ENCODE measurements at places on chromosomes 5 and 9.

DNA sequence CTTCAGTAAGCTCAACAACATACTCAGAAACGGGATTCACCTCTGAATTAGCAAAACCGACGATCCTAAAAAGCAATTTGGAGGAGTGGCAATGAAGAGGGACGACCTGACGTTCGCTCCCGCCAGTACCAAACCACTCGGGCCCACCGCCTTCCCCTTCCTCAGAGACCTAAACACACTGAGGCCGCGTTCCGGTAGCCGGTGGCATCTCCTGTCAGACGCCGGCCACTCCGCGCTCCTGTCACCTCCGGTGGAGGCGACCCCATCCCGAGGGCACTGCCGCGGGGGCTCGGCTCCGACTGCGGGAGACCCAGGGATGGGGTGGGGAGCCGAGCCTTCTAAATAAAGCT is 617 bp downstream of the PPP6C start:
- DNase-seq, result peak; percentile 49

DNA sequence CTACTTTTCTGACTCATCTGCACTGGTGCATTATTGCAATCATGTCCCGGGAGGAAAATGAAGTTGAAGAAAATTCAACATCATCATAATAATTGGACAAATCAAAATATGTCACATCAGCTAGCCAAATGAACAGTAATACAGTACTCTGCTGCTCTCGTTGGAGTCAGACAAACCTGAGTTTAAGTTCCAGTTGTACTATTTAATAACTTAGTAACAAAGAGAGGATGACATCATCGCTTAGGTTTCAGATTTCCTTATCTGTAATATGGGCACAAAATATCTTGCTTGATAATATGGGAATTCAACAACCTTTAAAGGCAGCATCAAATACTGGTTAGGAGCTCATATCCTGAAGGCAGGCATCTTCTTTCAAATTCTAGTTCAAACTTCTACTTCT is 1248.9 kb upstream of the ACO1 start:
- DNase-seq, result no peak

DNA sequence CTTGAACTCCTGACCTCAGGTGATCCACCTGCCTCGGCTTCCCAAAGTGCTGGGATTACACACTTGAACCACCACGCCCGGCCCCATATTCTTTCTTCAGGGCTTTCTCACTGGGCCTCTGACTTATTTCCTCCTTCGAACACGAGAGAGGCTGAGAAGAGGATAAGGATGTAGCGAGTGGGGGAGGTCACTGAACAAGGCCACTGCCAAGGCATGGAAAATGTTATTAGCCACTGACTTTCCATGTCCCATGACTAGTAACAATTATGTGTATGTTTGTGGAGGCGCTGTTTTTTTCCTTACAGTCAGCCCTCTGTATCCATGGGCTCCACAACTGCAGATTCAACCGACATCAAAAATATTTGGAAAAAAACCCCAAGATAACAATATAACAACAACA is 12.3 kb upstream of the FCHSD1 start:
- no peak for DNase-seq

GRCh38 chr5:151483176-151483575 is 35.8 kb downstream of the SLC36A1 start:
- DNase-seq, result peak; percentile 58

GRCh38 chr5:119177226-119177625 is 106.3 kb downstream of the DMXL1 start:
- no peak for DNase-seq

- DNase-seq, result no peak
Measured at GRCh38 chr5:151591144-151591819, at the start of gene FAT2. Gene FAT2, minus strand, starts transcription at chr5:151591331. Its CDS starts 22,400 bp downstream, at chr5:151568931.

DNA sequence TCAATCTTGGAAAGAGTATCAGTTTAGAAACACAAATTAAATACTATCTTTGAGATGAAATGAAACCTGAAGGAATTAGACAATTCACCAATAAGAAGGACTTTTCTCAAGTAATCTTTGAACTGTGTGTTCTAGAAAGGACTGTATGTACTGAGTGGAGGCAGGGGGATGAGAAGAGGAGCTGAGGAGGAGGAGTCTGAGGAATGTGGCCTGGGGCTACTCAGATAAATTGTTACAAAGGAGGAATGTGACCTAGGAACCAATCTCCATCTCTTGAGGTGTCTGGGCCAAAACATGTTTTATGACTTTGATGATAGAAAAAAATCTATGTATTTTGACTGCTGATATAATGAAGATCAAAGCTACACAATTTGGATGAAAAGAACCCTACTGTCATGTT is 124.3 kb upstream of the ANKRD55 start:
- no peak for DNase-seq

GRCh38 chr5:95870105-95870672 is 47.7 kb upstream of the GLRX start:
- DNase-seq, result peak; percentile 66

GRCh38 chr5:148740966-148741742 is 85.3 kb upstream of the ADRB2 start:
- DNase-seq, result peak; percentile 65

- peak; percentile 98 for DNase-seq
Measured at GRCh38 chr5:59133764-59134261, 550.9 kb downstream of the RAB3C start.

DNA sequence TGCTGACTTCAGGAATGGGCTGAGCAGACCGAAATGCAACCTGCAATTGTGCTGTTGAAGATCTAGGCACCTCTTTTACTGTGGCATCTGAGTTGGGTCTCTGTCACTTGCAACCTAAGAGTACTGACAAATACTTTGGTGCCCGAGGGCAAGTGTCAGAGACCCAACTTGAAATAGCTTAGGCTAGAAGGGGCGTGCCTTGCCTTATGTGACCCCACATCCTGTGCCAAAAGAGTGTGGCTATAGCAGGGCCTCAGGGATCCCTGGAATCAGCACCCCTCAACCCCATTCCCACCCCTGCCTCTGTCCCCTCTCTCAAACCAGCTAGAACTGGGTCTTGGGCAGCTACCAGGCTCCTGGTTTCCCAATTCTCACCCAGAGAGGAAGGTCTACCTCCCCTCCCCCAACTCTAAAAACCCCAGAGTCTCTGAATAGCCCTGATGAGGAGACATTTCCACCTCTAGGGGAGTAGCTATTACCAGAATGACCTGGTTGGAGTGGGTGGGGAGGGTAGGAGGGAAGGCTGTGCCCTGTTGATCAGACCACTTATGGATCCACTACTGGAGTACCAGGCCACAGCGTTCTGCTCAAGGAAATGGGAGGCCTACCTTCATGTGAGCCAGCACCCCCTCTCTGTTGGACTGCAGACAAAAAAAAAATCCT is 17.5 kb downstream of the RAI14 start:
- DNase-seq, result no peak

DNA sequence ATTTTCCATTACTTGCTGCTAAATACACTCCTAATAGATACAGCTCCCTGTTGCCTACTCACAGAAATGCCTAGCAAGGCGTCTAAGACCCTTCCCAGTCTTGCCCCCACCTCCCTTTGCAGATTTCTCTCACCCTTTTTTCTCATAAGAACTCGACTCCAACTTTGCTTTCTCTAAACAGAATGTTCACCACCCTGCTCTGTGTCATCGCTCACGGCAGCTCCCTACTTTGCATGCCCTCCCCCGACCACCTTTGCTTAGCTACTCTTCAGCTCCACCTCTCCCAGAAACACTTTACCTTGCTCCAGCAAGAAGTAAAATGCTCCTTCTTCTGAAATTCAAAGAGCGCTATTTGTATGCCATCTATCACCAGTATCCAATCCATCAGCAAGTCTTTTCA is 15.2 kb upstream of the PPP1R2B start:
- no peak for DNase-seq

DNA sequence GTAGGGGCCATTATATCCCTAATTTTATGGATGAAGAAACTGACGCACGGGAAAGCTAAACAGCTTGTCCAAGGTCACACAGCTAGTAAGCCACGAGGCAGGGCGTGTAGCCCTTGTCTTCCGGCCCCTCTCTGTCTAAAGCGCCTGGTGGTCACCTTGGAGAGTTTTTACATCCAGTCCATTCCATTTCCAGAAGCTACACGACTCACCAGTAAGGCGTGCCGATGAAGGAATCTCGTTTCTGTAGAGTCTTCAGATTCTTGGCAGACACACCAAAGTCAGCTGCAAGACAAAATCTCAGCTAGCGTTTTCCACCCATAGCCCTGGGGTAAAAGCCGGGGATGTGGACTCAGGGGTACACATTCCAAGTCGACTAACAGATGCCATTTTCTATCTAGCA is 80.5 kb downstream of the STK10 start:
- DNase-seq, result peak; percentile 90

DNA sequence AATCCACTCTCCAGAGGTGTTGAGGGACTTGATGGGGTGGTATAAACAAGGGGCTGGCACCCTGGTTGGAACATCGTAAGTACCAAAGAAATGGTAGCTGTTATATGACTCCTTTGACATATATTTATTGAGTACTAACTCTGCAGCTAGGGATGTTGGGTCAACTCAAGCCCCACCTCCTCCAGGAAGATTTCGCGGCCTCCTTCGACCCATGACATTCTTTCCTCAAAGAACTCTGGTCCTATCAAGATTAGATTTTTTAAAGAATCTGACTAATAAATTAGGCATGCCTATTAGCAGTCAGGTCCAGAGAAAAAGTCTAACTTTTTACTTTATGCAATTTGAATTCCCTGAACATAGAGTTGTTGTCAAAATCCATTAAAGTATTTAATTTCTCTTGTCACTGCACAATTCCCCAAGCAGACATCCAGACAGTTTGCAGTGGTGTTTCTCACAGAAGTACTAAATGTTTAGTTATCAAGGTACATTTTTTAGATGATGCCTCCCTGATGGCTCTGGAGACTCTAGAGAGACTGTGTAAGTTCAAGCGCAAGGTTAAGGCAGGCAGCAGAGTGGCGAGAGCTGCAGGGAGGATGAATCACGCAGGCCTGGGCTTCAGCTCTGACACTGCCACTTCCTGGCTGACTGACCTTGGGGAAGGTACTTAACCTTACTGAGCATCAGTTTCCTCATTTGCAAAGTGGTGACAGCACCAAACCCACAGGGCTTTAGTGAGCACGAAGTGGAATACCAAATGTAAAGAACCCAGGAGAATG is 209.6 kb downstream of the TTLL11 start:
- peak; percentile 55 for DNase-seq

DNA sequence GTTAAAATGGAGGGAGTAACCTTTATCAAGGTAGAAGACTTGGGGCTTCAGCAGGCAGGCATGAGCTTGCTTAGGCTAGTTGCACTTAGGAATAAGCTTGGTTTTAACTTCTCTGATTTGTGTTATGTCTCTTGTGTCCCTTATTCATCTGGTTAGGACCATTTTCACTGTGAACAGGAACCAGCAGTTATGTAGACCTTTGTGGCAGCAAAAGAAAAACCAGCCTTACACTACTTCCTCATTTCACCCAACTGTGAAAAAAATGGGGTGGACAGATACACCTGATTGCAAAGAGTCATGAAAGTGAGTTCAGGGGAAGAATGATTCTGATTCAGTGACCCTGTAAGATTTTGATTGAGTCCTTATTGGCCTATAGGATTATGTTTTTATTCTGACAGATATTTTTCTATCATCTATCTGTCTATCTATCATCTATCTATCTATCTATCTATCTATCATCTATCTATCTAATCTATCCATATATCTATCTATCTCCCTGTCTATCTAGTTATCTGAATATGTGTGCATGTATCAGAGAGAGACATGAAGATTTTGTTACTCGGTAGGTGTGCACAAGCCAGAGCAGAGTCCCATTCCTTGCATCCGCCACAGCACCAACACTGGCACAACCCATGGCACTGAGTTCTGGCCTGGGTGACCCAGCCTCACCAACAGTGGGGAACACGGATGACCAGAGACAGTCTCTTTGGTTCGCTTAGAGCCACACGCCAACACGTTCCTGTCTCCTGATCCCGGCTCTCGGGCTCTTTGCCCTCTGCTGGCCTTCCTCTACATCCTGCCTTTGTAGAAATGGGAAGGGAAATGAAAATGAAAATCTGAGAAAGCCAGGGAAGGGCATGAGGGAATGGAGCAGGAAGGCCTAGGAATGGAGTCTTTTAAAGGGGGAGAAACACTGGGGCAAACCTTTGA is 1.3 kb upstream of the ZNF366 start:
- no peak for DNase-seq

- no peak for DNase-seq
Measured at GRCh38 chr5:55173687-55174230, 782 bp upstream of the CDC20B start.

GRCh38 chr9:37961351-37961750 is 57.4 kb upstream of the SLC25A51 start:
- DNase-seq, result no peak

- DNase-seq, result no peak
Measured at GRCh38 chr5:1507457-1507856, 16.3 kb downstream of the LPCAT1 start.

GRCh38 chr9:85228111-85228855 is 513.5 kb downstream of the AGTPBP1 start:
- DNase-seq, result no peak

DNA sequence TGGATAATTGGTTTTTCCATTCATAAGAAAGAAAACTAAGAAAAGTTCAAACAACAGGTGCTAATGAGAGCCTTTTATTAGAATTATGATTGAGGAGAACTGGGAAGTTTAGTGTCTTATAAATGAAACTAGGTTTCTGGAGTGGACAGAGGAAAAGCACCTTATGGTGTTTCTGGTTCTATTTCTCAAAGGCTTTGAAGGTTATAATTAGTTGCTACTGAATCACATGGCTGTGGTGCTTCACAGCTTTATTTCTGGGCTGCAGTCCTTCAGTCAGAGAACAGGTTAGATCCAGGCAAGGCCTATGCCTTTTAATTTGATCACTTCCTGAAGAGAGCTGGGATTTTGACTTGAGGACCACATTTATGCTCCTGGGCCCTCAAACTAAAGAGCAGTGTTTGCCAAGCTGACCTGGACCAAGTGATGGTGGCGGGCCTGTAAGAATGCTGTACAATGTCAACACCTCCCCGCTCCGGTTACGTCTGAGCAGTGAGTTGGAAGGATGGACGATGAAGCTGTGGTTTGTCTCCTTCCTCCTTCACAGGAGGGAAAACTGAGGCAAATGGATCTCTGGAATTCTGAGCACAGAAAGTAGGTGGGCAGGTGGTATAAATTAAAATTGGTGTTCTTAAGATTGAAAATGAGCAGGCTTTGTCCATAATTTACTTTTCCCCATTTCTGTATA is 56.0 kb downstream of the ZNF462 start:
- no peak for DNase-seq

DNA sequence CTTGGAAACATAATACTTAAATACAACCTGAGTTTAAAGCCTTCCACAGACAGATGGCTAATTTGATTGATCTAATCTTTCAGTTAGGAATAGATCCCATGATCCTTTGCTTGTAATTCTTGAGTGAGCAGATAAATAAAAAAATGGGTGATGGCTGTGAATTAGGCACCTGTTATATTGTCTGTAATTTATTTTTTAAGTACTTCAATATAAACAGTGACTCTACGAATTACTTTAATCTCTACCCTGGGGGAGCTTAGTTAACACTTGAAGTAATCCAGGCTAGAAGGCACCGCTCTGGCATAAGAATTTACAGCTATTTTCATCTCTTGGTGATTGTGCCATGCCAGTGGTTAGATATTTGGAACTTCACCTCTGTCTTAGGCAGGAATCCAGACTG is 9.0 kb downstream of the EGFLAM start:
- no peak for DNase-seq

GRCh38 chr5:149439899-149440542 is 60.9 kb upstream of the IL17B start:
- peak; percentile 67 for DNase-seq

GRCh38 chr5:34016750-34017149 is 8.9 kb upstream of the AMACR start:
- DNase-seq, result no peak

Measured in GM23248 (cell line).